ENCODE measurements at places on chromosomes 3 and 15. TPM values are rescaled to one million over a fixed set of nuclear protein-coding genes. Genes with fewer than 3 reads are reported as not detected.

GRCh38 chr3:170746175-170746942 is 123.6 kb downstream of the RPL22L1 start:
- DNase-seq = no peak
- peaks cover 25% of the 10 kb centered on the region for H3K27me3 ChIP-seq
- H3K36me3 ChIP-seq = no peaks in the 10 kb centered on the region
- H3K27ac ChIP-seq = no peak overlapping the region
- no peaks in the 10 kb centered on the region for H3K4me1 ChIP-seq
- no peak overlapping the region for H3K4me3 ChIP-seq

DNA sequence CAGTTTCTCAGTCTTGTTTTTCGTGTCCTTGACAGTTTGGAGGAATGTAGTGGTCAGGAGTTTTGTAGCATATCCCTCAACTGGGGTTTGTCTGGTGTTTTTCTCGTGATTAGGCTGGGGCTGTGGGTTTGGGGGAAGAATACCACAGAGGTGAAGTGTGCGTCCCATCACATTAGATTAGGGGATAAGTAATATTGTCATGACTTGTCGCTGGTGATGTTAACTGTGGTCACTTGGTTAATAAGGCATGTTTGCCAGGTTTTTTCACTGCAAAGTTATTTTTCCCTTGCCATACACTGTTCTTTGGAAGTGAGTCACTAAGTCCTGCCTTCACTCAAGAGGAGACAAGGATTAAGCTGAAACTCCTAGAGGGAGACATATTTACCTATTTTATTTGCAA is 39.1 kb downstream of the PAK2 start:
- DNase-seq = no peak
- peak overlapping the region; percentile 76 for H3K27ac ChIP-seq
- H3K4me3 ChIP-seq = no peak overlapping the region
- no peaks in the 10 kb centered on the region for H3K36me3 ChIP-seq
- H3K27me3 ChIP-seq = no peaks in the 10 kb centered on the region

Gene SSUH2
- not detected for total RNA-seq

- H3K27me3 ChIP-seq = no peaks in the 10 kb centered on the region
- no peak for DNase-seq
- H3K27ac ChIP-seq = no peak overlapping the region
- no peaks in the 10 kb centered on the region for H3K36me3 ChIP-seq
These were observed 491.0 kb downstream of the ROBO2 start for GRCh38 chr3:77530870-77531269.

Gene CACNA2D3
- total RNA-seq = 0.08 TPM

DNA sequence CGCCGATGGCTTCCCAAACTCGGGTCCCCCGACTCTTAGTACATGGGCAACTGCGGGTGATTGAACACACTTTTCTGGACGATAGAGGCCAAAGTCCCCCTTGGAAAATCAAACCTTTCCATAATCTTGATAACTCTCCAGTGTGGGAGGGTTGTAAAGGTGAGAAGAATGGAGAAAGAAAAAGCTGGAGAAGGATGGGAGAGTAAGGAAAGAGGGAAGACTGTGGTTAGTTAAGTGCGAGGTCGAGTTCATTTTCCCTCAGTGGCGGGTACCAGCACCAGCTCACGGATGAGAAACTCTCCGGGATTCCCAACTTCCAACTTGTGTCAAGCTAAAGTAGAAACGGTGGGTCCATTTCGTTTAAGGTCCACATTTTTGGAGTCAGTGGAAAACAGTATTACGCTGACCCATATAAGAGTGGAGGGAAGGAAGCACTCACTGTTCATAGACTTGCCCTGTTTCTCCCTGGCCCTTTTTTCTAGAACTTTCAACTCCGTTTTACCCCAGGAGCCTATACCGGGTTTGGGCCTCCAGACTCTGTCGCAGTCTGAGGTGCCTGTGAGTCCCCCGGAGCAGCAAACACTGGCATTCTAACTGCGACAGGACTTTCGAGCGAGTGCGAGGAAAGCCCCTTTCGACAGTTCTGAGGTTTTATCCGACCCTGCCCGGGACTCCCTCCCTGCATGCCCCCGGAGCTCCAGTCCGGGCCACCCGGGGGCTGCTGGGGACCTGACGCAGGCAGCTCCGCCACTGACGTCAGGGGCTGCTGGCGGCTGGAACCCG is 14.8 kb downstream of the ZIC1 start:
- no peak overlapping the region for H3K27ac ChIP-seq
- DNase-seq = no peak
- no peak overlapping the region for H3K4me3 ChIP-seq
- H3K27me3 ChIP-seq = peaks cover 50% of the 10 kb centered on the region
- peaks cover 2% of the 10 kb centered on the region for H3K4me1 ChIP-seq

Data from T-helper 17 cell (primary cell).